Stromal cell of bone marrow (primary cell): ENCODE measurements at places on chromosomes 1 and 21.

- peak; percentile 76 for DNase-seq
Measured at GRCh38 chr1:36321119-36321951, 2.1 kb downstream of the EVA1B start.

GRCh38 chr1:162135271-162135775 is 65.8 kb downstream of the NOS1AP start:
- DNase-seq = no peak

- DNase-seq = no peak
Measured at GRCh38 chr21:19999369-20000272, 998.6 kb upstream of the NCAM2 start.

GRCh38 chr1:31382379-31382989 is 9.6 kb upstream of the FABP3 start:
- DNase-seq = no peak

GRCh38 chr1:150089846-150090520 is 22.4 kb downstream of the VPS45 start:
- DNase-seq = no peak

- no peak for DNase-seq
Measured at GRCh38 chr21:37548521-37548981, 182.0 kb downstream of the DYRK1A start.

DNA sequence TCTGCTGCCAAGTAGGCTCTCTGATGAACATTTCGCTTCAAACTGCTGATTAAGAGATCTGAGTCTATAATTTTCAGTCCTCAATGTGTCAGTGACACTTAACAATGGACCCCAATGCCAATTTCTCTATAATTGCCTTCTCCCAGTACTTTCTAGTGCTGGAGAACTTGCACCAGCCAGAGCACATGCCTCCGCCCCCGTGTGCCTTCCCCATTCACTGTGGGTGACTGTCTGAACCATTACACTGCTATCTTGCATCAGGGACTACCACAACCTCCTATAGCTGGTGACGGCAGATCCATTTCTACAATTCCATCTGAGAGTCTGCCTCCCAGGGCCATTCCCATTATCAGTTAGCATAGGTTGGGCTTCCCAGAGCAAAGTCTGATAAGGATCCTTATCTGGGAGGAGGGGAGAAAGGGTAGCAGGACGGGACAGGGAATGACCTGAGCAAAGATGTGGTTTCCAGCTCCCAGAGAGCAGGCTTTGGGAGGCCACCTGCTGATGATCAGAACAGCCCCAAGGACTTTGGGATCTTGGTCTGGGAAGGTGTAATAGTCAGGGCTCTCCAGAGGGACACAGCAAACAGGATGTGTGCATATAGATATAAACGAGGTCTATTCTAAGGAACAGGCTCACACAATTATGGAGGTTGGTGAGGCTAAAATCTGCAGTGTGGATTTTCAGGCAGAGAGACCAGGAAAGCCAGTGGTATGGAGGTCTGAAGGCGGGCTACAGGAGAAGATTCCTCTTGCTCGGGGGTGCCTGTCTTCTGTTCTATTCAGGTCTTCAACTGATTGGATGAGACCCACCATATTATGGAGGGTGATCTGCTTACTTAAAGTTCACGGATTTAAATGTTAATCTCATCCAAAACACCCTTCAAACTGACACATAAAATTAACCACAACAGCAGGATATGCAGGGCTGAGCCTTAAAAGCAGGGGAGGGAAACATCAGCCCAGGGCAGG is 238.2 kb downstream of the PTPRU start:
- no peak for DNase-seq

DNA sequence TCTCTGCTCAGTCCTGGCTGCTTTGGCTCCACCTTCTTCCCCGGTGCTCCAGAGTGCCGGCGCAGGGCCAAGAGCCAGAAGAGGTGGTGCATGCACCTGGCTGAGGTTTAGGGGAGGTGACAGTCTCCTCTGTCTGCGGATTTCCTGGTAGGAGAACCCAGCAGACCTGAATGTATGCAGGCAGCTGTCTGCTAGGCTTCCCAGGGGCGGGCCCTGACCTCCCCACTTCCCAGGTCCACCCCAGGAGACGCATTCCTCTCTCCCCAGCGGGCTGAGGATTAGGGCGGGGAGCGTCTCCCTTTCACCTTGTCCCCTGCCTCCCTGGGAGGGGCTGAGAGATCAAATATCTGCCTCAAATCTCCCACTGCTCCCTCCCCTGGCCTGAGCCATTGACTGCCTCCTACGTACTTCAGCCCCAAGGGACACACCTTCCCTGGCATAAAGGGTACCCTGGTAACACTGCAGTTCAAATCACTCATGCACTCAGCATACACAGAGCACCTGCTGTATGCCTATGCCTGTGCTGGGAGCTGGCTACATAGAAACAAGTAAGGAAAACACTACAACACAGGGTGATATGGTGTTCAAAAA is 27.5 kb downstream of the DMBX1 start:
- DNase-seq = no peak

DNA sequence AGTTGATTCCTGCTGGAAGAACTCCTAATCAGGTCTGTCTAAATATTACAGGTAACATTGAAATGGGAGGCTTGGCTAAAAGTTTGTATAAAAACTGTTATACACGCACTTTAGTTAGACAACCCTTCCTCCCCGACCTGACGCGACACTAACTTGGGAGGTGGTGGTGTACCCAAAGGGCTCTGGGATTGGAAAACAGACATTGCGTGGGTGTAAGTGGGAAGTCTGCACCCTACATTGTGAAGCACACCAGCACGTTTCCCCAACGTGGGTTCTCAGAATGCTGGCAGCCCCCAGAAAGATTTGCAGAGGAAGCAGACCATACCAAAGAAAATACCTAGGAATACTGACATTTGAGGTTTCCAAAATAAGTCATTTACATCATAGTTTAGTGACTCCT is 16.8 kb downstream of the OR2T11 start:
- no peak for DNase-seq

- DNase-seq = no peak
Measured at GRCh38 chr21:45132841-45133573, 58.6 kb downstream of the ADARB1 start.

GRCh38 chr1:235455823-235456222 is 48.4 kb downstream of the B3GALNT2 start:
- no peak for DNase-seq

GRCh38 chr1:219299420-219299819 is 125.7 kb downstream of the LYPLAL1 start:
- DNase-seq = no peak

DNA sequence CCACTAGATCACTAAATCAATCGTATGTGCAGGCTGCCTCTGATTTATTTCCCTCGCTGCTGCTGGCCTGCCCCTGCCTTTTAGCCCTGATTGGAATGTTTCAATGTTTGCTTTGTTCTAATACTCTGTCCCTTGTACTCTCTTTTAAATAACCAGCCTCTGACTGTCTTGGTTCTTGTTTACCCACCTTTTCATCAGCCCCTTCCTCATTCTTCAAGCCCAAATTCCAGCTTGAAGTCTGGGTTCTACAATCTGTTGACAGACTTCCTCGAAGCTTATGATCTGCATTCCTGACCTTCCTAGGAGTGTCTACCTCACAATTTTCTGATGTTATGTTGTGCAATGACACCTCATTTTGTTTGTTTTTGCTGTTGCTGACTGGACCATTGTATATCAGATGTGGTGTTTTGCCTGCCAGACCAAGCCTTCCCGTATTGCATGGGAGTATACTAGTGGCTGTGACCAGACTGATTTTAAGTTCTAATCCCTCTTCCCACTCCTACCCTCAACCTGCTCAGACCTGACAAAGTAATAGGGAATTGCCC is 46.6 kb upstream of the APOBEC4 start:
- DNase-seq = no peak

- no peak for DNase-seq
Measured at GRCh38 chr1:163186862-163187261, 15.9 kb downstream of the RGS5 start.

DNA sequence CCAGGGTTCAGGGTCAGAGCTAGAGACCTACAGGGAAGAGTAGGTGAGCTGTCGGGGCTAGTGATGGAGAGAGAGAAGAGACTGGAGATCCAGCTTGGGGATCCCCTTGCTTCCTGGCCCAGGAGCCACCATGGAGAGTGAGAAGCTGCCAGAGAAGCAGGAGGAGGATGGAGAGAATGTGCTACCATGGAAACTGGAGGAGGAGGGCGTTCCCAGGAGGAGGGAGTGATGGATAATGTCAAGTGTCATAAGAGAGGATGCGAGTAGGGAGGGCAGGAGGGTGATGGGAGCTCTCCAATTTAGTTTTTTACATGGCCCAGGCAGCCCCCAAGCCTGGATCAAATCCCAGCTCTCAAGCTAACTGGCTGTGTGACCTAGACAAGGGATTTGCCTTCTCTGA is 46.5 kb upstream of the EPB41 start:
- DNase-seq = no peak

DNA sequence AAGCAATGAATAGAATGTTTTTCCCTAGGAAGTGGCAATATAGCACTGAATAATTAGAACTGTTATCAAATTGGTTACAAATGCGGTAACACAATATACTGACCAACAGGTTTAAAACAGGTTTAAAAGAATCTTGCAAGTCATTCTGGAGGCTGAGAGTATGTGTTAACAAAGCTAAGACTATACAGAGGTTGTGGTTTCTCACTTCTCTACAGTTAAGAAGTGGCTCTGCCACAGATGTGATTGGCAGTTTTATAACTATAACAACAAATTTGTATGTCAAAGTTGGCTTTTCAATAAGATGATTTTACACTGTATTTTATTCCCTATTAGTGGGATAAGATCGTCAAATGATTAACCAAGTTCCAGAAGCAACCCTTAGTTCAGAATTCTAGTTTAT is 7.1 kb downstream of the ANGEL2 start:
- no peak for DNase-seq

DNA sequence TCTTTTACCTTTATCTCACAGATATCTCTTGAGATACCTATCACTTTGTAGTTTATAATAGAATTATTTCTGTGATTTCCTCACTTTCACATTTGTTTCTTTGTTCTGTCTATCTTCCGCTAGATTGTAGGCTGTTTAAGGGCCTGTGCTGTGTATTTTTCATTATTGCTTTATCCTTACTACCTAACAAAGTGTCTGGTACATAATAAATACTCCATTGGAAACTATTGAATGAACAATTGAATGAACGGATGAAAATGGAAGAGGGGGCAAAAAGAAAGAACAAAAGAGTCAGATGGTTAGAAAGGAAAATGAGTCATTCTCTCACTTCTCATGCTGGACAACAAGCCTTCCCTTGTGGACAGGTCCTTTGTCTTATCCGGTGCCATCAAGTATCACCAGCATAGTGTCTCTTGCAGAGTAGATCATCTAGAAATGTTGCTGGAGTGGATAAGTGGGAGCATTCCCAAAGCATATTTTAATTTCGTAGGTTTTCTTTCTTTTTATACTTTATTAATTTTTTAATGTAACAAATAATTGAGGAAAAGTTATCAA is 159.8 kb downstream of the NEK7 start:
- DNase-seq = no peak

DNA sequence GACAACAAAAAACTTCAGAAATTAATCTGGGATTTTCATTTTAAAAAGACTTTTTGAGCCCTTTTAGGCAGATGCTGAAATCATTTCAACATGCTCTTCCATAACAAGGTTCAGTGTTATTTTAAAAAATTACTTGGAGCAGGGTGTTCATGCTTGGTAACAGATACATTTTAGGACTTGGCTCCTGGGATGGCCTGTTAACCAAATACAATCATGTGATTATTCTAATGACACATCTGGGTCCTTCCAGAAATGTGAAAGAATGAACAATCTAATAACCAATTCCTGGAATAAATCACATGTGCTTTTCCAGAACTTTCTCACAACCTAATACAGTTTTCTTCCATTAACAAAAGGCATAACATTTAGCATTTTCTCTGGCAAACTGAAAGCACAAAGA is 379.8 kb upstream of the RUNX1 start:
- peak; percentile 76 for DNase-seq
